ENCODE measurements at places on chromosomes 11 and 22.

DNA sequence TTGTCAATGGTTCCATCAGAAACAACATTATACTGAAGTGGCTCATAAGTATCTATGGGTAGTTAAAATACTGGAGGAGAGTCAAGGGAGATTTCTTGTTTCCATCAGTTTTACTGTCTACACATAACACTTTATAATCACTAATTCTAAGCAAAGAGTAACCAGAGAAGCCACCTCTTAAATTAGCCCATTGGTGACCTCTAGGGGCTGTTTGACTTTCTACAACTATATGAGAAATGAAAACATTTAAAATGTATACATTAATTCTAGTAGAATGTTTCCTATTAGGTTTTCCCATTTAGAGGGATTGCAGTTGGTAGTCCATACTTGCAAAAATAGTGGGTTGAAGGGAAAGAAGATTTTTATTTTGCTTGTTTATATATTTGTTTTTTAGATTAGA, 504.3 kb downstream of the FAM181B start:
- DNase-seq, result peak; percentile 28

DNA sequence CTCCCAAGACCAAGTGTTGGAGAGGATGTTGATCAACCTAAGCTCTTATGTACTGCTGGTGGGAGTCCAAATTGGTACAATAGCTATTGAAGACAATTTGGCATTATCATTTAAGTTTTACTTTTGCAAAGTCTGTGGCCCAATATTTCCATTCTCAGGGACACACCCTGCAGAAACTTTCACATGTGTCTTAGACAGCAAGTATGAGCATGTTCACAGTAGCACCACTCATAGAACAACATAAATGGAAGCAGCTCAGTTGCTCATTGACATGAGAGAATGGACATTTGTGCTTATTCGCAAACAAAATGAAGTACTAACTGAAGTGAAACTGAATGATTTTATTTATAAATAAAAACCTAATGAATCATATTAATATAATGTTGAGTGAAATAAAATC, 135.5 kb downstream of the NOX4 start:
- no peak for DNase-seq

DNA sequence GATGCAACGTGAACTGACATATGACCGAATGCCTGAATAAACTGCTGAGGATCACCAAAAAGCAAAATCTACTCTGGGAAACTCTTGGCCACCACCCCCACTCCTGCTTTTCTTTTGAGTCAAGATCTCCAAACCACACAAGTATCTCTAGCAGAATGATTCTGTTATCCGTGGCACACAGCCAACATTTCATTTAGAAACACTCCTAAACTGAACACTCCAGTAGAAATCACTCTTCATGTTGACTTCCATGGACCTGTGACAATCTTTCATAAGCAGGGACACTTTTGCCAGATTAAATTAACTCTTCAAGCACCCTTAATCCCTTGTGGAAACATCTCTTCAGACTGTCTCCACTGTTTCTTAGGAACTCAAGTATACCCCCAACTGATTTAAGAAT, 44.4 kb downstream of the VSIG10L2 start:
- peak; percentile 29 for DNase-seq

DNA sequence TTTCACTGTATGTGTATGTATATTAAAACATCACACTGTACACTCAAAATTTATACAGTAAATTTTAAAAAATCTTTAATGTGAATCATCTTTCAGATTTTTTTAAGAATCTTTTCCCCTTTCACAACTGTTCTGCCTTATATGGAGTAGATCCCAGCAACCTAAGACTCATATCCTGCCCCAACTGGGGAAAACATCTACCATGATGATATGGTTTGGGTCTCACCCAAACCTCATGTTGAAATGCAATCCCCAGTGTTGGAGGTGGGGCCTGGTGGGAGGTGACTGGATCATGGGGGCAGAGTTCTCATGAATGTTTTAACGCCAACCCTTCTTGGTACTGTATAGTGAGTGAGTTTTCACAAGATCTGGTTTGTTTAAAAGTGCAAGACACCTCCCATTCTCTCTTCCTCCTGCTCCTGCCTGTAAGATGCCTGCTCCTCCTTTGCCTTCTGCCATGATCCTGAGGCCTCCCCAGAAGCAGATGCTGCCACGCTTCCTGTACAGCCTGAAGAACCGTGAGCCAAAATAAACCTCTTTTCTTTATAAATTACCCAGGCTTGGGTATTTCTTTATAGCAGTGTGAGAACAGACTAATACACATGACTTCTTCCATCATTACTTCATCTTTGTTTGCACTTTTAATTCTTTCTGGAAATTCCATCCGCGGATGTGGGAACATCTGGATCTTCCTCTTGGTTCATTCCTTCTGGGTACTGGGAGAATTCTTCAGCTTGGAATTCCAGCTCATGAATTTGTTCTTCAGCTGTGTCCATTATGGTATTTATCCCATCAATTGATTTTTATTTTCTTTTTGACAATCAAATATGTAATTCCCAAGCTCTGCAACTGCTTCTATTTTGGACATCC, 36.9 kb downstream of the LINC01488 start:
- DNase-seq, result no peak

DNA sequence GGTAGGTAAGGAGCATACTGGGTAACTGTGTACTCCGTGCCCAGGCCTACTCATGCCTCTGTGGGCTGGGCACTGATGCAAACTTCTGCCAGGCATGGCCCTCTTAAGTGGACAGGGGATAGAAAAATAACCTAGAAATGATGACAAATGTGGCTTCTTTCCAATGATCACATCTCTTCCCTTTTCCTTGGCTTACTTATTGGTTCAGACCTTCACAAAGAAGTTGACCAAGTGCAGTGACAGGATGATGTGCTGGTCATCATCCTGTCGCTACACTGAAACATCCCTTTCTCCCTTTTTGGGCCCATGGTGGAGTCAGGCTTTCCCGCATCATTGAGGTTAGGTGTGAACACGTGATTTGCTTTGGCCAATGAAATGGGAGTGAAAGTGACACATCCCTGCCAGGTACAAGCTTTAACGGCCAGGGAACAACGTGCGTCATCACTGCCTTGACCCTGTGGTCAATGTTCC, 31.8 kb upstream of the APOBEC3A start:
- DNase-seq, result no peak

DNA sequence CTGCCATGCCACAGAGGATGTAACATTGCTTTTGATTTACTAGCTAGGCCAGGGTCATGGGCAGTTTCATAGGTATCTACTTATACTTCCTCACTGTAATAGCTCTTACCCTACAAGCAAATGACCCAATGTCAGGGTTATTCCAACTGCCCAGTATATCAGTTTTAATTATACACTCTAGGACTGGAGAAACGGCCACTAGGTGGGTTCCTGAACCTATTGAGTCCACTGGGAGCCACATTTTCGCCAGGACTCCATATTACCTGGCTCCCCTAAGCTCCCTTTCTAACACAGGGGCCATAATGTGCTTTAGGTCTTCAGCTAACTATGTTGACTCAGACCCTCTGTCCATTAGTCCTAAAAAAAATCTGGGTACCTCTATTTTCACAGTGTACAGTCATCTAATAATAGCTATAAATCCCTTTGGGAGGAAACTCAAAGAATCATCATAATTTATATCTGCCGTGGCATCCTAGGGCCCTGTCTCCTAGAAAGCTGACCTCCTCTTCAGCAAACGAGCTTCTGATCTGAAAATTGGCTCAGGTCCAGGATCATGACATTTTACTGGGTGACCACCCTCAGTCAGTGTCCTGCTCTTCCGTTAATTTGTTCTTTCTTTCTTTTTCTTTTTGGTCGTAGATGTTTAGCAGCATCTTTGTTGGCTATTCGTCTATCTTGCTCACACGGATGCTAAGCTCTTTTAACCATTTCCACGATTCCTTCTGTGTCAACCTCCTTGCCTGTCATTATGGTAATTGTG, 244.3 kb downstream of the FAM76B start:
- DNase-seq, result no peak

- peak; percentile 45 for DNase-seq
Measured at GRCh38 chr11:27020751-27021150, 19.9 kb upstream of the BBOX1 start.

DNA sequence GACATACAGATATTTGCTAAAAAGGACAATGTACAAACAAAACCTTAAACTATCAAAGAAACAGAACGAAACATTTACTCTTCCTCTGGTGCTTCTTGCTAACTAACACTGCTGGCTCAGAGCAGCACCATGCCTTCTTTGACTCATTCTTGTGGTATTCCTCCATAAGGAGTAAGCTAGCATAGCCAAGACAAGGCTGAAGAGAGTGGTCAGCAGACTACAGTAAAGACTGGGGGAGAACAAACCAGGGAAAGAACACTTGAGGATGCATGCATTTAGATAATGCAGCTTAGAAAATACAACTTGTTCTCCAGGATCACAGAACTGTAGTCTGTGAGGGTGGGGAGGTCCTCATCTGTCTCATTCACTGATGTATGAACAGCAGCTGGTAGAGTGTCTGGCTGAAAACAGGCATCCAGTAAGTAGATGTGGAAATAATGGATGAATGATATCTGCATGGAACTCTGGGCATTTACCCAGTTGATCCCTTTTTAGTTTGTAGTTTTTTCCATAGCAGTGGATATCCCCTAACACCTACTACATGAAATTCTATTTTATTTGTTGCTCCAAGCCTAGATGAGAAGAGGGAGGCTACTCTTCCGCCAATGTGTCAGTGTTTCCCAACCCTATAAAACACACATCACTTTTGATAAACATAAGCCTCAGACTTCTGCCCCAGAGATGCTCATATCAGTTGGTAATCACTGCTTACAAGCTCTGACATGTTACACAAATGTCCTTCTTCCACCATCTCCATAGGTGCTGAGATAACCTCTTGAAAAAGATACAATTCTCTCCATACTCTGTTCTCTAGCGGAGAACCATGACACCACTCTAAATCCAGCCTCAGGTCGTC, 7.3 kb downstream of the SNX19 start:
- no peak for DNase-seq

- no peak for DNase-seq
Measured at GRCh38 chr11:121672630-121673487, 220.1 kb upstream of the SORL1-AS1 start.

DNA sequence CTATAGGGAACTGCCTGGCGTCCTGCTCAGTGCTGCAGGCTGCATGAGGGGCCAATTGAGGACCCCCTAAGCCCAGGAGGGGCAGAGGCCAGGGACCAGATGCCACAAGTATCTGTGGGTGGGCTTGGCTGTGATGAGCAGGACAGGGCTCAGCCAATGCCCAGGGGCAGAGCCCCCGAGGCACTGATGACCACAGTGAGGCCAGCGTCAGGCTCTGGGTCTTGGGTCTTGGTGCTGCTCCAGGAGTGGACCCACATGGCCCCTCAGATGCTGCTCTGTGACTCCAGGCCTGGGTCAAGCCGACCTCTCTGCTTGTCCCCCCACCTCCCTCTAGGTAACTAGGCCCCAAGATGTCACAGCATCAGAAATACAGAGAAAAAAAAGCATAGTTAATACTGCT, 50.6 kb downstream of the RTN4R start:
- DNase-seq, result no peak

DNA sequence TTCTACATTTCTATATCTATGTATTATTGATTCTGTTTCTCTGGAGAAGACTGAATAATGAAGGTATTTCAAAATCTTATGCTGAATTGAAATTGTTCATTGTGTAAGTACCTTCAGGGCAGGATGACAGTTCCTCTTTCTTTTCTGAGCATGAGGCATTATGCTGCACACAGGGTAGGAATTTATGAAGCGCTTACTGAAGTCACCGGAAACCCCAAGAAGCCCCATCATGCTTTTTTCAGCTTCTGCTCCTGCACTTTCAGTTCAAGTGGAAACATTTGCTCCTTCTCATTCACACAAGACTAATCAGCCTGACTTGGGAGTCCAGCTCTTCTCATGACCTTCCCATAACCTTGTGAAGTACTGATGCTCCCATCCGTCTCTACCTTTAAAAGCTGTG, 314.7 kb upstream of the SORL1-AS1 start:
- DNase-seq, result no peak

DNA sequence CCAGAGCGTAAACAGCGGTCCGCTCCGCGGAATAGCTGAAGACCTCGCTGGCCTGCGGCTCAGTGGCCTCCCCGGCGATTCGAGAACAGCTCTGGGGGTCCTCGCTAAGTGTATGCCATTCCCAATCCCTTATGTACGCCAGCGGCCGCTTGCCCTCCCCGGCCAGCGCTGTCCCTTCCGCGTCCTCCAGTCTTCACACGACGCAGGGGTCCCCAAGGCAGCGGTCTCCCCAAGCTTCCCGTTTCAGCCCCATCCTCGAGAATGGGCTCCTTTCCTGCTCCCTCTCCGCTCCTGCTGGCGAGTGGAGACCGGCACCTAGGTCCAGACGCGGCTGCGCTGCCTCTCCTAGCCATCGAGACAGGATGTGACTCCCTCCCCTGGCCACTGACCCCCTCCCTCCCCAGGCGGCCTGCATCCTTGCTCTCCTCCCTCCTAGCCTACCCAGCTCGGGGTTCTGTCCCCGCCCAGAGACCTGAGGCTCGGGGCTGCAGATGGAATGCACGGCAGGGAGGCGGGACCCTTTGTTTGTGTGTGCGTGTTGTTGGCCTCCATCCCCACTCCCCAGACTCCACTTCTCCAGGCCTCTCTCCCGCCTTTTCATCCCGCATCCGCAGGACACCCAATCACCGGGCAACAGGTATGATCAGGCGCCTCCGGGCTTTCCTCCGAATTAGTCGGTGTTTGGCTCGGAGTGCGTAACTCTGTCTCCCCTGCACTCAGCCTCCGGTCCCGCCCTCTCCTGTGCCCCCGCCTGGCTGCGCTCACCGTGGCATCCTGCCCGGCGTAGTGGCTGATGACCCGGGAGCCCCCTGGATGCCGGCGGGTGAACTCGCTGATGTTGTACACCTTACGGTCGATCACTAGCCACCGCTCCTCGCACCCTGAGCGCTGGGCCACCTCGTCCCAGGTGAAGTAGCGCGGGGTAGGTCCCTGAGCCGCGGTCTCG, 740 bp downstream of the FADS1 start:
- peak; percentile 64 for DNase-seq

GRCh38 chr11:63747011-63747410, 21.6 kb downstream of the ZFTA start:
- no peak for DNase-seq

- no peak for DNase-seq
Measured at GRCh38 chr11:126281666-126282175, 1.2 kb upstream of the TIRAP start.

DNA sequence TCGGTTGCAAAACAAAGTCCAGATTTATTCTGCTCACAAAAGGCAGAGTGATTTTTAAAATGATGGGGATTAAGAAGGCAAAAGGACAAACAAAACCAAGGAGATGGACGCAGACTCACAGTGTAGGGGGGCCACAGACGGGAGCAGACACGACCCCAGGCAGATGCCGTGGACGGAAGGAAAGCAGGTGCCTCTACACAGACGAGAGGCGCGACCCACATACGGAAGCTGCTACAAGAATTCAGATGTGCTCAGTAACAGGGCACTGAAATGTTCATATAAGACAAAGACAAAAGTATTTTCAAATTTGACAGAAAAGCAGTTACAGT, 148.9 kb downstream of the BRD1 start:
- DNase-seq, result no peak

- no peak for DNase-seq
Measured at GRCh38 chr11:117199053-117199915, at the start of gene TAGLN. Gene TAGLN, plus strand, starts transcription at chr11:117199370. Its CDS starts 3,644 bp downstream, at chr11:117203014.

Measured in NCI-H345 (cell line).